ENCODE measurements at places on chromosomes 1 and 21.

DNA sequence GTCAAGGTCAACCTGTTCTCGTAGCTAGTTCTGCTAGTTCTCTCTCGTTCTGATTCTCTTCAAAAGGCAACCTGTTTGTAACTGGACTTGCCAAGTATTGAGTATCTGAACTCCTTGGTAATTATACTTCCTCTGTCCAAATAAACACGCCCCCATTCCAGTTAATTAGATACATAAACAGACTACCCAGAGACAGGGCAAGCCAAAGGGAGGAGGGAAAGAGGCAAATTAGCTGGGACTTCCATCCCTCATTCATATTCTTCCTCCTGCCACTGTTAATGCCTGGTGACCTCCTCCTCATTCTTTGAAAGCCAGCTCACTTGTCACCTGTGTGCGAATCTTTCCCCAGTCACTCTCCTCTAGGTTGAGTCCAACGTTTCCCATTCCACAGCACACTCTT is 62.9 kb downstream of the LPAR3 start:
- DNase-seq = no peak

DNA sequence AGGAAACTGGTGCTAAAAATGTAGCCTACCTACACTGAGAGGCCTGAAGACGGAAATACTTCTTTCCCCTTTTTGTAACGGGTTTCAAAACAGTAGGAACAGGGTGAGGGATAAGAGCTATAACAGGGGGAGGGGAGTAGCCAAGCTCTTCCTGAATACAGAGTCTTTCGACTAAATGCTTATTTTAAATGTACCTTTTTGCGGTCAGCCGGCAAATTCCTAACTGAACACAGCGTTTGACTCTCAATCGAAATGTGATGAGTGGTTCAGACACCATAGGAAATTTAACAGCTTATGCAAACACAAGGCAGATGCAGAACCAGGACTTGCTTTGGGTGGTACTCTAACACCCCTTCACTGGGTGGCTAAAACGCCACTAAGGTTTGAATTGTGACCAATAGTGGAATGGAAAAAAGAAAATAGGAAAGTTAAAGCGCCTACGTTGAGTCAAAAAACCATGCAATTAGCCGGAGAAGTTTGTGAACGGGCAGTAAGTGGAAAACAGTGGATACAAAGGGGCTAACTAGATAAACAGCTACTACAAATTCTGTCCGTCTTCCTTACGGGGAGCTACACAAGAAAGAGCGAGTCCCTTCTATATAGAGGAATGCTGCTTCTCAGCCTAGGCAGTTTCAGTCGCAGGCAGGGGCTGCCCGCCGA is 1.7 kb downstream of the EGLN1 start:
- no peak for DNase-seq

DNA sequence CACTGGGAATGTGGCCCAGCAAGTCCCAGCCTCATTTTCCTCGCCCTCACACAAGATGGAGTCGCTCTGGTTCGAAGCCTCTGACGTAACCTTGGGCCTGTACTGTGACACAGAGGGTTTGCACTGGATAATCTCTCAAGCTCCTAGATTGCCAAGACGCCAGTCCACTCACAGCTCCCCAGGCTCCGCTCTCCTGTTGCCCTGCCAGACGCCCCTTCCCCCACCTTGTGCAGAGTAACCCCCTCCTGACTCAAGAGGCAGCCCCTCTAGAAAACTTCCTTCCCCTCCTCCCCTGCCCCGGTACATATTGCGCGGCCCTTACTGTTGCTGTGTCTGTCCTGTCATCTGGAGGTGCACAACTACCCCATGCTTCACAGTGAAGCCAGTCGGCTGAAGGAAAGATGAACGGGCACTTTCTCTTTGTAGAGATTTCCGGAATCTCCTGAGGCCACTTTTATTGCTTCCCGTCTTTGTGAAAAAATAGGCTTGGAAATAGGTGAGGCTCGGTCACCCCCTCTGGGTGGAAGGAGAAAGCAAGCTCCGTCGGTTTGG is 981 bp upstream of the KIAA1614 start:
- peak; percentile 49 for DNase-seq

DNA sequence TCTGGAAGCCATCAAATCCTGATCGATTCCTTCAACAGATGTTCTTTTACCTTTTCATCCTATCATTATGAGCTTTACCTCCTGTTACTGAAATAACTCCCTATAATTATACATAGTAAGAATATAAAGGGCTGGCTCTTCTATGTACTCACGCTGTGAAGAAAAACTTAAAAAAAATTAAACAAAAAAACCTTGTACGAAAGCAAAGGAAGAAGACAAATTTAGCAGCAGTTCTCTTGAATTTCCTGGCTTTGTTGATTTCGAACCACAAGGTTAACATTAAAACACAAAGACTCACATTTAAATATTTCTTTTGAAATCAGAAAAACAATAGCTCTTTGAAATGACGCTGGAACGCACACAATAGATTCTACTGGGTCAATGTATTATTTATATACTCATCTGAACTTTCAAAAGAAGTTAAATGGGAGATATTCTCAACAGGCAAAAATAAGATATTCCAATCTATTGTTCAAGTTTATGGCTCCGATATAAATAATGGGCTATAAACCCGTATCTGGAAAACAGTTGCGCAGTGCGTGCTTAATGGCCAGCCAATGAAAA is 13.6 kb upstream of the SPEN start:
- no peak for DNase-seq

DNA sequence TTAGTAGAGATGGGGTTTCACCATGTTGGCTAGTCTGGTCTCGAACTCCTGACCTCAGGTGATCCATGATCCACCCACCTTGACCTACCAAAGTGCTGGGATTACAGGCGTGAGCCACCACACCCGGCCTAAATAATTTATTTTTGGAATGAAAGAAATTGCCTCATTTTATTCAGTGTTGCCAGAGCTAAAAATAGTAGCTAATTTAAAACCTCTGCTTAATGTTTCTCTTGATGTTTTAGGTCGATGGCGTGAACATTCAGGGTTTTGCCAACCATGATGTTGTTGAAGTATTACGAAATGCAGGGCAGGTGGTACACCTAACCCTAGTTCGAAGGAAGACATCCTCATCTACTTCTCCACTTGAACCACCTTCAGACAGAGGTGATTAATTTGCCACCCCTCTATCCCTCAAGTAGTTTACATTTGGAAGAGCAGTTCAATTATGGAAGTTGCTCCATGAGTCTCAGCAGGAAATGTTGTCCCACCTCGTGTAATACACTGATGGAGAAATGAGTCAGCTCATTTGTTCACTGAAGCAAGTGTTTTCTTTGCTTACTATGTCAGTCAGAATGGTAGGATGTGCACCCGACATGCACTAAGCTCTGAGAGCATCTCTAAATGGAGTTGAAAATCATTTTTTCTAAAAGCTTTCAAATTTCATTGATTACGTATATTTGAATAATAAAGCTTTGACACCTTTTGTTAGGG is 54.9 kb downstream of the PATJ start:
- no peak for DNase-seq

DNA sequence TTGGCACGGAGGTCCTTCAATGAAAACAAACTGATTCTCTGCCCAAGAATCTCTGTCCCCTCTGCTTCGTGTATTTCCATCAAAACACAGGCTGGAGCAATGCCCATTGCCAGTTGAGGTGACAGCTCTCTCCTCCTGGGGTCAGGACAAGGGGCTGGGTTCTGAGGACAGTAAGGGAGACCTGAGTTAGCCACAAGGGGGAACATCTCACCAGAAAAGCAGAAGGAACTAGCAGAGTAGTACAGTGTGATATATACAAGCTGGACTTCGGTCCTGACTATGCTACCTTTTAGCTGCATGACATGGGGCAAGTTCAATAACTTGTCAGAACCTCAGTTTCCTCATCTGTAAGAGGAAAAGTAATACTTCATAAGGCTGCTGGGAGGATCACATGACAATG is 50.3 kb downstream of the SYT2 start:
- no peak for DNase-seq

DNA sequence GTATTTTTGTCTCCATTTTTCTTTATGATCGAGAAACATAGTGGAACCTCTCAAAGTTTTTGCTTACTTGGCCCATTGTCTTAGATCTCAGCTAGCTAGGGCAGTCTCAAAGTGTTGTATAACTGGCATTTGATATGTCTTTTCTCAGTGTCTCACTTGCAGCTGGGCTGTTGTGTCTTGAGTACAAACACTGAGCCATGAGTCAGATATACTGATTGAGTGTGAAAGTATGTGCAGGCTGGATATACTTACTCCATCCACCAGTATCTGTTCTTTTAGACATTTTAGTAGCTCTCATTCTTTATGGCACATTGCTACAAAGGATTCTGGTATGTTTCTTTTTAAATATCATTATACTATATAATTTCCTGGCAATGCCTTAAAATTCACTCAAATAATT is 14.3 kb upstream of the GPR52 start:
- DNase-seq = no peak

- DNase-seq = no peak
Measured at GRCh38 chr1:154742606-154743005, 127.5 kb downstream of the KCNN3 start.

DNA sequence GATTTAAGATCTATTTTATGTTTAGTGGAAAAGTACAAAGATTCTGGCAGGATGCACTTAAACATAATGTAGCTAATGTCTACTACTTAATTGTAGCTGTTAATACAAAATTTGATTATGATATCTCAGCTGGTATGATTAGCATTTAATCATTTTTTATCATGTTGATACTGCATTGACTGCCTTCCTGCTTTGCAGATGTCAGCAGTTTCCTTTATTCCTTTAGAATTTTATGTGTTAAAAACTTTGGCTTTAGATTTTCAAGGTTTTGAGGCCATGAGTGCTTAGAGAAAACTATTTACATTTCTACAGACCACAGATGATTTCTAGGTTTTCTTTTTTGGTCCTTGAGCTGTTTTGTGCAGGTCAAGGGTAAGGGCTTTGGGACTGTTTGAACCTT is 152.2 kb downstream of the ZNF326 start:
- DNase-seq = no peak

DNA sequence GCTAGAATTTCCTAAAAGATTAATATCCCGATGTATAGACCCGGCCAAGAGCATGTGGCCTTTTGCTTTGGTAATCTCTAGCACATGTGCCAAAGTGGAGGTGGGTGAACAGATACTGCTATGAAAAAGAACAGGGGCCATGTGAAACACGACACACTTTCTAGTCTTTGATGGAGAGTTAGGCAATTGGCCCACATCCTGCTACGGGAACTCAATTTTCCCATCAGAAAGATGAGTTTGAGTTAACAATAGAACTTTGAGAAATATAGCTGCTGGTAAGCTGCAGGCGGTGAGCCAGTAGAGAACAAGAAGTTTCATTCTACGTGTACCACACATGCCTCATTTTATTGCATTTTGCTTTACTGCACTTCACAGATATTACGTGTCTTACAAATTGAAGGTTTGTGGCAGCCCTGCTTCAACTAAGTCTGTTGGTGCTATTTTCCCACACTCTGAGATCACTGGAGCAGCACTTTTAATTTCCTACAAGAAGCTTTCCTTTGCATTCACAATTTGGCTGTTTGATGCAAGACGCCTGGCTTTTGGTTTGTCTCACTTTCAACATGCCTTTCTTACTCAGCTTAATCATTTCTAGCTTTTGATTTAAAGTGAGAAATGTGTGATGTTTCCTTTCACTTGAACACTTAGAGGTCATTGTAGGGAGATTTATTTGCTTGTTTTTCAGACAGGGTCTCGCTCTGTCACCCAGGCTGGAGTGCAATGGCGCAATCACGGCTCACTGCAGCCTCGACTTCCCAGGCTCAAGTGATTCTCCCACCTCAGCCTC is 46.3 kb downstream of the HTR6 start:
- DNase-seq = no peak

- DNase-seq = no peak
Measured at GRCh38 chr1:82819234-82819633, 1018.5 kb downstream of the ADGRL2 start.

DNA sequence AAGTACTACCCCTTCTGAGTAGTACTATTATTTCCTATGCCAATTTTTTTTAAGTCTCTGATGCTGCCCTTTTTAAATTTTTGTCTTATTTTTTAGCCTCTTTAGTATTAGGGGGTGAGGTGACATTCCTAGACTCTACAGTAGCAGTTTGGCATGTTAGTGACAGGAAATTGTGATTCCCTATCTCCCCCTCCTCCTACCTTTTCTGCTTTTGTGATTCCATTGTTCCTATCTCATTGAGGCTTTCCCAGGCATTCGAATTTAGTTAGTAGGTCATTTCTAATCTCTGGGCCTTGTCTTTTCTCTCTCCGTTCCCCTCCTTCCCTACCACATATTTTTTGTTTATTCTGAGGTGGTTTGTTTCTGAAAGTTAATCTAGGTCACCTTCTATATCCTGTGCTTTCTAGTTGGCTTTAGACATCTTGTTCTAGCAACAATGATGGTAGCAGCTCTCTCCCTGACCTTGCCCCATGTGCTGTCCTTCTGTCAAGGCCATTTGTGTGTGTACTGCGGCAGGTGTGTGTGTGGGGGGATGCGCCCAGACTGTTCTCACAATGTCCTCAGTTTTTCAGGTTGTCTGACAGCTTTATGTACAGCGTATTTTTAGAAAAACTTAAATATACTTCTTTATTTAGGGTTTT is 21.5 kb downstream of the SEMA6C start:
- DNase-seq = no peak

DNA sequence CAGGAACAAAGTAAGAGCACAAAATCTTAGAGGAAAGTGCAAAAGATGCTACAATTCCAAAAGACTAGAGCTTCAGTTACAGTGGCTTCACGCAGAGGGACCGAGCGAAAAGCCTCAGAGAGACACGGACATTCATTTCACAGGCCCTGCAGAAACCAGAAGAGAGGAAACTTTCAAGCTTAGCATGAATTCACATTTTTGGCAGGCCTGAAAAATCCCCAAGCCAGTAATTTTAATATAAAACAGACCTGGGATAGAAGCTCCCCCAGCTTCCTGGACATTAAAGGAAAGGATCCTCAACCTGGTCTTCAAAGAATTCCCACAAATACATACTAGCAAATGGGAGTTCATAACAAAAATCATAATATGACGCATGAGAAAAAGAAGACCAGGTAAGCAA is 66.2 kb downstream of the HSF2BP start:
- no peak for DNase-seq

GRCh38 chr1:61892977-61893376 is 150.7 kb downstream of the PATJ start:
- DNase-seq = no peak

DNA sequence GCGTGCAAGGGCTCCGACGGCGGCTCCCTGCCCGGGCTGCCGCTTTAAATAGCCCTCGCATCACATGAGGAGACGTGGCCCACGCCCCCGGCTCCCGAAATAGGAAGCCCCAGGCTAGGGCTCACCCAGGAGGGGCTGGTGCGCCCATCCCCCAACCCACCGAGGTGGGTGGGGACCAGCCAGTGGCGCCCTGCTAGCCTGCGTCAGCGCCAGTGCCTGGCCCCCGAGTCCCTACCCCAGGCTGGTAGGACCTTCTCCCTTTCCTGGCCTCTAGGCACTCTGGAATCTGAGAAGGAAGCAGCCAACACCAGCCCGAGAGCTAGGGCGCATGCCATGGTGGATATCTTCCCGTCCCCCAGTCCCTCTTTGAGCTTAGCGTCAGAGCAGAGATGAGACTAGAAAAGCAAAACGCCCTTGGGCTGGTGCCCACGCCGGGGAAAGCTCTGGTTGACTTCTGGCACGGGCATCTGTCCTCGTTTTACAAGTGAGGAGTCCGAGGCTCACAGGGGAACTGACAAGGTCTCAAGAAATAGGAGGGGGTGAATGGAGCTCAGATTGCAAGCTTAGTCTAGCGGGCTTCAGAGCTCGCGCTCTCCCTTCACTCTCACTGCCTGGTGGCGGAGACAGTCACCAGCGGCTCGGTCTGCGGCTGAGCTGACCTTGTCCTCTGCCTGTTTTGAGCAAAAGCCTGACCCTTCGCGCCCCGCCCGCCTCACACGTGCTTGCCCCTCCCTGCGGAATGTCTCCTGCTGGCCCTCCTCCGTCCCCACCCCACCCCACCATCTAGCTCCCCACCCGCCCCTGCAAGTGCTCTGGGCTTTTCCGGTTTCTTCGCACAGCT is at the start of gene FABP3:
Gene FABP3 (minus strand): TSS at position 21 of the 841 bp plus-strand sequence. CDS start 62 bp downstream, outside the sequence.
- peak; percentile 59 for DNase-seq

- DNase-seq = no peak
Measured at GRCh38 chr1:70675737-70676156, 264.7 kb downstream of the CTH start.
